ENCODE measurements at places on chromosomes 6 and 20. TPM values are rescaled to one million over a fixed set of nuclear protein-coding genes. Genes with fewer than 3 reads are reported as not detected.

Gene KIFC1
- 28.0 TPM for total RNA-seq

DNA sequence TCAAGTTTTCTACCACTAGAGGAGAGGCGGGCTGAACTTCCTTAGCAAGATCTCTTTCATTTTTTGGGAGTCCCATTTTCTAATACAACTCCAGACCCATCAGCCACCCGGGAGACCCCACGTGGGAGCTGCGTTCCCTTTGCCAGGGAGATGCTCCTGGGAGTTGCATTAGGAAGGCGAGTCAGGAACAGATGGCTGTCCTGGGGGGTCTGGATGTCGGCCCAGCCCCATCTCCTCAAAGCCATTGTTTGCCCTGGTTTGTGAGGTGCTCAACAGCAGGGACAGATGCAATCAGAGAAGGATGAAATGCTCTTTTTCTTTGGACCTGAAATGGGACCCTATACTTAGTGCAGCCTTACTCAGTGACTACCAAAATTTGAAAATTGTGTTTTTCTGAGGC is 39.4 kb downstream of the CARMIL1 start:
- no peak overlapping the region for H3K27ac ChIP-seq
- H3K4me3 ChIP-seq = no peak overlapping the region
- H3K36me3 ChIP-seq = no peaks in the 10 kb centered on the region
- no peak for DNase-seq
- no peaks in the 10 kb centered on the region for H3K27me3 ChIP-seq

Gene TMEM74B
- 12.0 TPM for total RNA-seq

Gene NRSN1
- 0.17 TPM for total RNA-seq

GRCh38 chr20:36851490-36851889 is 24.4 kb upstream of the TLDC2 start:
- peak overlapping the region; percentile 30 for H3K27ac ChIP-seq
- no peak overlapping the region for H3K4me3 ChIP-seq
- DNase-seq = no peak
- H3K4me1 ChIP-seq = peaks cover 16% of the 10 kb centered on the region

GRCh38 chr6:29678114-29678513 is 2.8 kb downstream of the ZFP57 start:
- H3K27ac ChIP-seq = no peak overlapping the region
- H3K27me3 ChIP-seq = peaks cover 4% of the 10 kb centered on the region
- H3K4me1 ChIP-seq = peaks cover 12% of the 10 kb centered on the region
- no peak for DNase-seq

DNA sequence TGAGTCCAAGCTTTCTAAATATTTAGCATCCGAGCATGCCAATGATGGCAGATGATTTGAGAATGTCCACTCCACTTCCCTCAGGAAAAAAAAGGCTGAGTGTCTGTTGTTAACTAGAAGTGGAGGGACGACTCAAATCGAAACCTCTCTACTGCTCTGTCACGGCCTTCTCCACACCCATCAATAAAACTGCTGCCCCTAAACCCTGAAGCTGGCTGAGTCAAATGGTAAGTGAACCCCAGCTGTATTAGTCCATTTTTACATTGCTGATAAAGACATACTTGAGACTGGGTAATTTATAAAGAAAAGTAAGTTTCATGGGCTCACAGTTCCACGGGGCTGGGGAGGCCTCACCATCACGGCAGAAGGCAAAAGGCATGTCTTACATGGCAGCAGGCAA is 707.0 kb downstream of the QKI start:
- no peak overlapping the region for H3K27ac ChIP-seq
- H3K27me3 ChIP-seq = peaks cover 3% of the 10 kb centered on the region
- H3K4me3 ChIP-seq = no peak overlapping the region
- H3K36me3 ChIP-seq = no peaks in the 10 kb centered on the region

GRCh38 chr20:51227744-51228143 is 204.8 kb upstream of the KCNG1 start:
- H3K4me3 ChIP-seq = no peak overlapping the region
- no peak overlapping the region for H3K27ac ChIP-seq
- H3K36me3 ChIP-seq = peaks cover 4% of the 10 kb centered on the region
- H3K4me1 ChIP-seq = peaks cover 10% of the 10 kb centered on the region
- peaks cover 6% of the 10 kb centered on the region for H3K27me3 ChIP-seq

GRCh38 chr20:58551631-58552030 is 36.4 kb upstream of the APCDD1L start:
- peaks cover 52% of the 10 kb centered on the region for H3K27me3 ChIP-seq
- peaks cover 55% of the 10 kb centered on the region for H3K4me1 ChIP-seq
- H3K36me3 ChIP-seq = no peaks in the 10 kb centered on the region
- DNase-seq = peak; percentile 31

GRCh38 chr20:47605673-47606413 is 104.2 kb downstream of the NCOA3 start:
- peaks cover 33% of the 10 kb centered on the region for H3K4me1 ChIP-seq
- H3K36me3 ChIP-seq = peaks cover 26% of the 10 kb centered on the region
- no peak overlapping the region for H3K27ac ChIP-seq

Gene SCAF8
- total RNA-seq = 58.7 TPM

Measured in type B pancreatic cell (in vitro differentiated cells).